ENCODE measurements at places on chromosomes 3 and 15. TPM values are rescaled to one million over a fixed set of nuclear protein-coding genes. Genes with fewer than 3 reads are reported as not detected.

SRGAP3 gene
- total RNA-seq: 9.3 TPM

GOLGA8R gene
- 4.8 TPM for total RNA-seq

ATP13A4 gene
- total RNA-seq: 0.19 TPM

USP50 gene
- not detected for total RNA-seq

LTF gene
- total RNA-seq: 0.38 TPM

ADPGK gene
- 73.6 TPM for total RNA-seq

SPPL2A gene
- total RNA-seq: 79.8 TPM

OR5K3 gene
- total RNA-seq: not detected

SENP5 gene
- total RNA-seq: 56.7 TPM

LSAMP gene
- total RNA-seq: 0.28 TPM

GRAMD2A gene
- 0.28 TPM for total RNA-seq

STARD5 gene
- 21.1 TPM for total RNA-seq

INSYN1 gene
- 1.5 TPM for total RNA-seq

SAMMSON gene
- total RNA-seq: 0.28 TPM

WWTR1 gene
- total RNA-seq: 24.0 TPM

SCG3 gene
- not detected for total RNA-seq

ZPLD1 gene
- 0.19 TPM for total RNA-seq

SLC2A2 gene
- total RNA-seq: not detected

MAP2K5 gene
- total RNA-seq: 4.8 TPM

KY gene
- total RNA-seq: 0.96 TPM

RASL12 gene
- total RNA-seq: 1.1 TPM

DUT gene
- 66.7 TPM for total RNA-seq

FMN1 gene
- 0.85 TPM for total RNA-seq

RAD51 gene
- total RNA-seq: 1.1 TPM

LYZL4 gene
- 0.19 TPM for total RNA-seq

ZNF717 gene
- 13.2 TPM for total RNA-seq

WDR49 gene
- under 0.01 TPM for total RNA-seq

MKRN2OS gene
- total RNA-seq: not detected

CYP1A2 gene
- not detected for total RNA-seq

AGBL1 gene
- total RNA-seq: not detected

SEMA3B gene
- total RNA-seq: 2.8 TPM

LINGO1 gene
- 0.19 TPM for total RNA-seq

LRRK1 gene
- 5.6 TPM for total RNA-seq

CFAP161 gene
- not detected for total RNA-seq

SPRED1 gene
- total RNA-seq: 80.3 TPM
